GM23338 (cell line): ENCODE measurements at places on chromosomes 4 and X.
A peak's percentile ranks its signal among the peaks of the same experiment; 100 is the strongest.

GRCh38 chrX:24098932-24099331 lies 44.2 kb downstream of the EIF2S3 start:
- no peaks in the 10 kb centered on the region for H3K27me3 ChIP-seq
- DNase-seq: no peak
- no peak overlapping the region for H3K4me3 ChIP-seq
- H3K4me1 ChIP-seq: no peaks in the 10 kb centered on the region

DNA sequence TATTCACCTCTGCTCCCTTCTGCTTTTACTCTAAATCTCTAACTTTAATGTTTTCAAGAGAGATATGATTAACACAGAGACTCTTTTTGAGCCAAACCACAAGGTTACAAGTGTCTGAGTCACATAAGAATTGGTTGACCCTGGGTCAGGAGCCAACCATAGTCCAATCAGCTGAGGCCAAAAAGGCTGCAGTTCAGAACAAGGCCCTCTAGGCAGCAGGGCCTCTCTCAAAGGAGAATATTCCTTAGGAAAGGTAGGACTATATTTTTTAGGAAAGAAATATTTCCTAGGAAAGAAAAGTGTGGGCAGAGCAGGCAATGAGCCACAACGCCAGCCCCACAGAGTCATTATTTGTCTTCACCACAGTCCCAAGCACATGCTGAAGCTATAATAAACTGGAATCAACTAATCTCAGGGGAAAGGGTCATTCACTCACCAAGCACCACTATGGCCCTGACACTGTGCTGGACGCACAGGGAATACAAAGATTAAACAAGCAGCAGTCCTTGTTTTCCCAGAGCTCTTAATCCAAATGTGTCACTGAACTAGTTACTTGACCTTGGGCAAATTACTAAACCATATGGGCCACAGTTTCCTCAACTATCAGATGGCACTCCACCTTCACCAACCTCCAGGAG lies 2.2 kb downstream of the ATP8A1 start:
- peaks cover 25% of the 10 kb centered on the region for H3K4me1 ChIP-seq
- H3K27me3 ChIP-seq: peaks cover 7% of the 10 kb centered on the region; the same call in 1 of the 2 replicates
- no peak overlapping the region for H3K27ac ChIP-seq
- H3K4me3 ChIP-seq: no peak overlapping the region
- H3K36me3 ChIP-seq: no peaks in the 10 kb centered on the region

DNA sequence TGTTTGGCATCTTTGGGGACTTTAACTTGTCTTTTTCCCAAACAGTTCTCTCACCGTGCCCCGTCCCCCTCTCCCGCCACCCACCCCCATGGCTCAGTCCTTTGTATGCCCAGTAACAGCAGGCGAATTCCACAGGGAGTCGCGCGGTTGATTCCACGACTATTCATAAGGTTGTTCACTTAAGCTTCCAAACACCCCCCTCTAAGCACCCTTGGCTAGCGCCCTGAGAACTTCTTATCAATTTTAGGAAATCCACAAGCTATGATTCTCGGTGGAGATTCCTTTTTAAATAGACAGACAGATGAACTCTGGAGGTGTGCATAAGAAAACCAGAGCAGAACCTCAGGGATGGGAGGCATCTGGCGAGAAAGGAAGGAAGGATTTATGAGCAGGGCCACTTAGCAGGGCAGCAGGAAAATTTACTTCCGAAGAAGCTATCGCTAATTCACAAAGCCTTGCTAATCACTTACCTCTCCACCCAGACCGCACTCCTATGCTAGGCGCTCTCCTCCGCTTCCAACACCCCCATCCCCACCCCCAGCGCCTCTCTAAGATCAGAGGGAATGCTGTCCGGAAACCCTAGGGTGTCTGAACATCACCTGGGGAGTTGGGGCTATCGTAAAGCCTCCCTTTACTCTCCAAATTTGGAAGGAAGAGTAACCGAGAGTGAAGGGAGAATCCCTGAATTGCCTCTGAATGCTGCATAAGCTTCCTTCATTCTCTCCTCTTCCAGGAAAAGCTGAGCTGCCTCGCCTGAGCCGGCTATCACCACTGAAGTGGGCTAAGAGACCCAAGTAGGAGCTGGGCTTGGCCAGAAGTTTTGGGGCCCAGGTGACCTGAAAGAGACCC lies 1.7 kb downstream of the UNC5C start:
- peak; percentile 53 for DNase-seq
- H3K4me1 ChIP-seq: peaks cover 32% of the 10 kb centered on the region
- H3K27me3 ChIP-seq: peaks cover 64% of the 10 kb centered on the region
- no peak overlapping the region for H3K27ac ChIP-seq

- DNase-seq: peak; percentile 28
- no peak overlapping the region for H3K4me3 ChIP-seq
- no peaks in the 10 kb centered on the region for H3K4me1 ChIP-seq
- no peaks in the 10 kb centered on the region for H3K27me3 ChIP-seq
- H3K27ac ChIP-seq: no peak overlapping the region
These were observed 12.3 kb upstream of the GNPDA2 start for GRCh38 chr4:44738615-44739014.

DNA sequence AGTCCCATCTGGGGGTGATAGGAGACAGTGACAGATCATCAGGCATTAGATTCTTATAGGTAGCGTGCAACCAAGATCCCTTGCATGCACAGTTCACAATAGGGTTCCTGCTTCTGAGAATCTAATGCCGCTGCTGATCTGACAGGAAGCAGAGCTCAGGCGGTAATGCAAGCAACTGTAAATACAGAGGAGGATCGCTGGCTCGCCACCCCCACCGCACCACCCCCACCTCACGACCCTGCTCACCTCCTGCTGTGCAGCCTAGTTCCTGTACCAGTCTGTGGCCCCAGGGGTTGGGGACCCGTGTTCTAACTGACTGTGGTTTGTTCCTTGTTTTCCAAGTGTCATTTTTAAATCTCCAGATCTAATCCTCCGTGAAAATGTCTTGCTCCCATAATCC lies 89.0 kb upstream of the MAPK10 start:
- H3K4me3 ChIP-seq: no peak overlapping the region
- no peaks in the 10 kb centered on the region for H3K27me3 ChIP-seq
- no peak overlapping the region for H3K27ac ChIP-seq
- H3K36me3 ChIP-seq: 0 out of 2 replicates have a peak, but pooled peaks cover 3% of the 10 kb centered on the region
